ENCODE measurements at places on chromosomes 5 and 9.

- no peak for DNase-seq
Observed at GRCh38 chr5:10233505-10233904, 16.2 kb downstream of the ATPSCKMT start.

DNA sequence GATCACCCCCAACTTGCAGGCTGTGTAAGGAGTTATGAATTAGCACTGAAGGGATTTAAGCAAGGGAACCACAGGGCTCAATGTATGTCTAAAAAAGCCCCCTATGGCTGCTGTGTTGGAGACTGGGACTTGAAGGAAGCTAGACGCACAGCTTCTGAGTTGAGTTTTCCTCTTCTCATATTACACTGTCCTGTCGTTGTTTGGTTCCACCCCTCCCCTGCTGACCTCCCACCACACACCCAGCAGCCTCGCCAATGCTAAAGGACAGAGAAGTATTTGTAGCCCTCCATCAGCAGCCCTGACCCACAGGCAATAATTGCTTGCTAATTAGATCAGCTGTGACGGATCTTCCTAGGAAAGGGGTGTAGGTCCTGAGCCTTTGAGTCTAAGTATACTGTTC is 15.1 kb upstream of the CARTPT start:
- no peak for DNase-seq

DNA sequence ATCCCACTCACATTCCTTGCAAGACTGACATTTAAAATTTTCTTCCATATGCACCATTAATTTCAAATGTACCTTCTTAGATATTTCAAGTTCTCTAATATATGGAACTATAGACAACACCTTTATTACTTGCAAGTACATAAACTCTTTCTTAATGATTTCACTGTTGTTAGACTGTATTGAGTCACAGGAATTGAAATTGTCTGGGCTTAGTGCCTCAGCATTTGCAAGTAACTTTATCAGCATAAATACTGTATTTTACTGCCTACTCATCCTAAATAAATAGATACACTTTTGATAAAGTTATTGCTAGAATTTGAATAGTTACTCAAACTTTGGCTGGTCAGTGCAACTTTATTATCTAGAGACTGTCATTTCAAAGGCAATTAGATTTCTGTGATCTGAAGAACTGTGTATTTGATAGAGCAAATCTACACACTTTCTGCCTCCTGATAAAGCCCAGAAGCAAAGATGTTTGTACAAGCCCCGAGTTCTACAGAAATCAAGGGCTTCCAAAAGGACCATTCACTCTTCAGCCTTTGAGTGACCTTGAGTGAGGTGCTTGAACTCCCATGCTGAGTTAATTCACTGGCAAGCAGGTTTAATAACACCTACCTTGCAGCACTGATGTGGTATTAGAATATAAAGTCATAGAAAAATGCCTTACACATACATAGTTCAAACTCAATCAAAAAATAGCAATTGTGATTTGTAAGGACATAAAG is 91.6 kb downstream of the COX7C start:
- no peak for DNase-seq

DNA sequence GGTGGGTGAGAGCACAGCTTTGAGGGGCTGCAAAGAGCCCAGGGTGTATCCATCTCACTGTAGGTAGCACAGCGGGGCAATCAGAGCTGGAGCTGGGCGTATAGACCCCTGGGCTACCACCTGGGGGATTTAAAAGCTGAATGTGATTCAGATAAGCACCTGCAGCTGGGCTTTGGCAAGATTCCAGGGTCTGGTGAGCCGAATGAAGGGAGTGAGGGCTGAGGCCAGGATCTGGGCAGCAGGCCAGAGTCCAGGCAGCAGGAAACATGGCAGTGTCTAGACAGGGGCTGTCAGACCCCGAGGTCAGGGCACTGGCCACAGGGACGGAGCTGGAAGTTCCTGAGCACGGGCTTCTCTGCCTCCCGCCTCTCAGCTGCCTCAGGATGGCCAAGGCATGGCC is 8.7 kb downstream of the ASS1 start:
- no peak for DNase-seq

GRCh38 chr5:77251921-77252320 is 41.4 kb downstream of the PDE8B start:
- DNase-seq, result no peak

DNA sequence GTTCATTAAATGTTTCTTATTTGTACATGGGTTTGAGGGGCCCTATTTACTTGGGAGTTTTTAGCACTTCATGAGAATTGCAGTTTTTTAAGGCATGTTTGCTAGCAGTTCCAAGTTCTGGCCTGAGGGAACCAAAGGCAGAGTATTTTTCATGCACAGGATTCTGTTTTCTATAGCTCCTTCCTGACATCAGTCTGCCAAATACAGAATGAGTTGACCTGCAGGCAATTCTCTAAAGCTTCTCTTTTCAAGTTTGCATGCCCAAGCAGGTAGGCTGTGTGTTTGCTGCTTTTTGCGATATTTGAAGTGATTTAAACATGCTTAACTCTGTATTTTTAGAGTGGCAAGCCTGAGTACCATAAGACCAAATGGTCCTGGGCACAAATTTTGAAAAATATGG is 75.8 kb downstream of the AOPEP start:
- no peak for DNase-seq

DNA sequence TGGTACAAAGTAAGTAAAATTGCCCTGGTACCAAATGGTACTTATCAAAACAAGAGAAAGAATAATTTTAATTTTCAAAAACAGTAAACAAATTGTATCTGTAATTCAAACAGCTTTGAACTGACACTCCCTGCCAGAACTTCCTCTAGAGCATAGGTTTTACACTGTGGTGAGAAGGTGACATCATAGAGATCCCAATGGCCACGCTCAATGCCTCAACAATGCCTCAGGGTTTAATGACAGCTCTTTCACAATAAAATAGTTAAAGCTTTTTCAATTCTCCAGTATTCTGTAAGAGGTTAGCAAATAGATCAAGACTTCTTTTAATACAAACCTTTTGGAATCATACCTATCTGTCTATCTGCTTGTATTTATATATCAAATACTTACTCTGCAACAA is 437.1 kb downstream of the PRR16 start:
- no peak for DNase-seq

DNA sequence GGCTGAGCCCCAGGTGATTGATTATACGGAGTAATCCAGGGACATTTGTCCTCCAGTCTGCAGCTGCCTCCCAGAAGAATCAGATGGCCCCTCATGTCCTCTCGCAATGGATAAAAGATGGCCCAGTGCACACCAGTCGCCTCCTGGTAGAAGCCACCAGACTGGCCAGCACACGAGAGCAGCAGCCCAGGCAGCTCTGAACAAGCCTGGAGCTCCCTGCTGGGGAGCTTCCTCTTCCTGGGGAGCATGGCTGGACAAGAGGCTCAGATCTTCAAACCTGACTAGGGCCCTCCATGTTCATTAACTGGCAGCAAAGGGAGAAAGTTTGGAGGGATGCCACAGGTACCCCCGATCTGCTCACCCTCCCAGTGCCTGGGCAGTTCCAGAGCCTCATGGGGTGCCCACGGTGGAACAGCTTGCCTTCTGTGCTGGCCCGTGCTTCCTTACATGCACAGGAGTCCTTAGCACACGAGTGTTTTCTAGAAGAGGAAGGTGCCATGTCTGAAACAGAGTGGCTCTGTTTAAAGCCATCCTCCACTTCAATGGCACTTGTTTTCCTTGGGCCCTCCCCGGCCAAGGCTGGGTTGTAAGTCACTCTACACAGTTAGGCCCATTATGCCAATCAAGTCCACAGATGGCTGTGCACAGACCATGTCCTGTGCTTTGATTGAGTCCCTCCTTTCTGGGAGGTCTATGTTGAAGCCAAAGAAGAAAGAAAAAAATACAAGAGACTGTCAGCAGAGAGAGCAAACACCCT is 75.6 kb downstream of the PRRT1B start:
- DNase-seq, result no peak

DNA sequence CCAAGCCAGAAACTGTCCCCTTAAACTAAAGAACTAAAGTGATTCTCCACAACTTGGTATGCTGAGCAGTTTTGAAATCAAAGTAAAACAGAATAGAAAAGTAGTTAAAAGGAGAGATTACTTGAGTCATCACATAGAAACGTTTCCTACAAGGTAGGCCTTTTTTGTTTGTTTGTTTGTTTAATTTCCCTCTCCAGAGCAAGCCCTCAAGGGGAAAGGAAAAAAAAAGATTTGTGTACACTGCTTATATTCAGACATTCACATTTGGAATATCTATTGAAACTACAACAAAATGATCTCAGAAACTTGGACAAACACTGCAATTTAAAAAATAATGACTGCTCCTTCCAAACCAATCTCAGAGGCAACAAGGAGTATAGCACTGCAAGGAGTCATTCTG is 304.7 kb upstream of the NREP start:
- no peak for DNase-seq

GRCh38 chr9:8437876-8438275 is 638.3 kb upstream of the DMAC1 start:
- DNase-seq, result no peak

- DNase-seq, result no peak
Observed at GRCh38 chr5:140221697-140222223, 46.8 kb downstream of the CYSTM1 start.

- no peak for DNase-seq
Observed at GRCh38 chr5:168304349-168304748, 12.9 kb downstream of the WWC1 start.

GRCh38 chr9:133109931-133110650 is 10.9 kb downstream of the RALGDS start:
- DNase-seq, result no peak

GRCh38 chr9:121634329-121635261 is 16.8 kb upstream of the DAB2IP start:
- peak; percentile 52 for DNase-seq

- no peak for DNase-seq
Observed at GRCh38 chr9:7216004-7216841, 458.4 kb downstream of the KDM4C start.

DNA sequence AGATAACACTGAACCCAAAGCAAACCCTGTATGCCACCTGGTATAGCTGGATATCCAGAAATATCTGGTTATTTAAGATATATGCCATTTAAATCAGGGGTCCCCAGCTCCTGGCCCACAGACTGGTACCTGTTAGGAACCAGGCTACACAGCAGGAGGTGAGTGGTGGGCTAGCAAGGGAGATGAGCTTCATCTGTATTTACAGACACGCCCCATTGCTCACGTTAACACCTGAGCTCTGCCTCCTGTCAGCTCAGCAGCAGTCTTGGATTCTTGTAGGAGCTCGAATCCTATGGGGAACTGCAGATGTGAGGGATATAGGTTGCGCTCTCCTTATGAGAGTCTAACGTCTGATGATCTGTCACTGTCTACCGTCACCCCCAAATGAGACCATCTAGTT is 646.6 kb downstream of the TLE4 start:
- no peak for DNase-seq

- no peak for DNase-seq
Observed at GRCh38 chr9:13952906-13953305, 361.0 kb downstream of the NFIB start.

DNA sequence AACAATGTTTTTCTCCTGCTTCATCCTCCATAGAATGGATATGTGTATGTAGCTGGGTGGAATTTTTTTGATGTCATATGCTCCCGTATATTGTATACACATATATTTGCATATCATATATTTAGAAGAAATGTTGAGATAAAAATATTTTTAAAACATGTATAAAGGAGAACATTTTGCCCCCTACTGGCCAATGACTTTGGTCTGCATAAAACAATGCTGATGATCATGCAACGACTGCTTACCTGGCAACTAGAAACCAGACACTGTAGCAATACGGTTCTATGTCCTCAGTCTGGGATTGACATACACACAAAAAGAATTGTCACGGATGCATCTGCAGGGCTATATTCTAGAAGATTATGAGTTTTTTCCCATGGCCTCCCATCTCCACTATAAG is 503.6 kb downstream of the ELAVL2 start:
- DNase-seq, result no peak

DNA sequence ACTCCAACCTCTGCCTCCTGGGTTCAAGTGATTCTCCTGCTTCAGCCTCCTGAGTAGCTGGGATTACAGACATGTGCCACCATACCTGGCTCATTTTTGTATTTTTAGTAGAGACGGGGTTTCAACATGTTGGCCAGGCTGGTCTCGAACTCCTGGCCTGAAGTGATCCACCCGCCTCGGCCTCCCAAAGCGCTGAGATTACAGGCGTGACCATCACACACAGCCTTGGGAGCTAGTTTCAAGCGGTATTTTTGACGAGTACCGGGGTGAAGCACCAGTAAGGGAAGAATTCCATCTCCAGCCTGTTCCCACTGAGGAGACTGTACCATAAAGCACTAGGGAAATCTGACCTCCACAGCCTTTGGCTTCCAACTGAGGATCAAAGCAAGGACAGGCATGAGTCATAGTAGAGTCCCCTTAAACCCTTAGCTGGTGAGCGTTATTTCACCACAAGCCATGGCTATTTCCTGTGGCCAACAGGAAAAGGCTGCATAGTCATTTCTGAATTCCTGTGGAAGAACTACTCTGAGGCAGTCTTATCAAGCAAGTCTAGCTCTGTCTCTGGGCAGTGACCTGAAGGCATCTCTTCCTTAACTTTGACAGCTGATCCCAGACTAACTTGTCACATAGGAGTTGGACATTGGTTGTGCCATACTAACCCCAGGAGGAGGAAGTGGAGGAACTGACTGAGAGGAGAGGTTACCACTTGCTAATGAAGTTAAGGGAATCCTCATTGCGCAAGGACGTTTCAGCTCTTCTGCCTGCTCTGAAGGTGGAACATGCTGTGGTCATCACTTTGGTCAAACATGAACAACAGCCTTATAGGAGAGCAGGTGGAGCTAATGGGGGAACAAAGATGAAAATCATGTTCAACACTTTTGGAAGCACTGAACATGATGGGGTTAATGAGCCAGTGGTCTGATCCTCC is 85.8 kb upstream of the DMRT1 start:
- no peak for DNase-seq

GRCh38 chr9:130587921-130588320 is 8.5 kb downstream of the FUBP3 start:
- DNase-seq, result no peak

DNA sequence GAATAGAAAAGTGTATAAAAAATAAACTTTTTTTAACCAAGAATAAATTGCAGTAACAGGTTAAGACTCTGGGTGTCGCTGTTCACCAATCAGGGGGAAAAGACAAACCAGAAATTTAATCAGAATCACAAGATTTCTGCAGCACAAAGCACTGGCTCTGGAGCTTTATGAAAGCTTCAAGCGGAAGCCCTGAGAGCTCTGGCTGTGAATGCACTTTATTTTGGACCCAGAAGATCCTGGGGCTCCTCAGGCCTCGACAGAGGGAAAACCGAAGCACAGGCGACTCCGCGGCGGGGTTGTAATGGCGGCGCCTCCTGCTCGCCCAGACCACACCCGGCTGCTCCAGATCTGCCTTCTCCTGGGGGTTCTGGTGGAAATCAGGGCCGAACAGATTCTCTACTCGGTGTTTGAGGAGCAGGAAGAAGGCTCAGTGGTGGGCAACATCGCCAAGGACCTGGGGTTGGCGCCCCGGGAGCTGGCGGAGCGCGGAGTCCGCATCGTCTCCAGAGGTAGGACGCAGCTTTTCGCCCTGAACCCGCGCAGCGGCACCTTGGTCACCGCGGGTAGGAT is at the start of gene PCDHGA4:
PCDHGA4 (plus strand) TSS at position 122 of the 570 bp plus-strand sequence; CDS start at position 209, 87 bp downstream.
- no peak for DNase-seq

DNA sequence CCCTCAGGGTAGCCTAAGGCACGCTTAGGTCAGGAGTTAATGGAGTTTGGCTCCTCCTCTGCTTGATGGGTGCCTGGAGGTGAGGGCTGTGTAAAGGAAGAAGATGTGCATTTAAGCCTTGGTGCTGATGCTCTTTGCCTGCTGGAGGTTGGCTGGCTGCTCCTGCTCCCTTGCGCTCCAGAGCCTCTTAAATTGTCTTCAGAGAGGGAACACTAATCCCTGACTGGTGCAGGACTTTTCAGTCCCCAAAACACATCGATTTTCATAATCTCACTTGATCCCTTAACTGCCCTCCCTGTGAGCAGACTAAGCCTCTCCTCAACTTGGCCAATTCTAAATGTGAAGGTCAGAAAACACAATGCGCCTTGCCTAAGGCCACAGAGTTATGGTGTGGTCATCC is 16.2 kb upstream of the TCOF1 start:
- no peak for DNase-seq

All from GM20000 (cell line).